ENCODE measurements at places on chromosomes 3 and 15.
A peak's percentile ranks its signal among the peaks of the same experiment; 100 is the strongest.

- no peak for DNase-seq
Observed at GRCh38 chr15:60531801-60532200, 52.9 kb upstream of the ICE2 start.

DNA sequence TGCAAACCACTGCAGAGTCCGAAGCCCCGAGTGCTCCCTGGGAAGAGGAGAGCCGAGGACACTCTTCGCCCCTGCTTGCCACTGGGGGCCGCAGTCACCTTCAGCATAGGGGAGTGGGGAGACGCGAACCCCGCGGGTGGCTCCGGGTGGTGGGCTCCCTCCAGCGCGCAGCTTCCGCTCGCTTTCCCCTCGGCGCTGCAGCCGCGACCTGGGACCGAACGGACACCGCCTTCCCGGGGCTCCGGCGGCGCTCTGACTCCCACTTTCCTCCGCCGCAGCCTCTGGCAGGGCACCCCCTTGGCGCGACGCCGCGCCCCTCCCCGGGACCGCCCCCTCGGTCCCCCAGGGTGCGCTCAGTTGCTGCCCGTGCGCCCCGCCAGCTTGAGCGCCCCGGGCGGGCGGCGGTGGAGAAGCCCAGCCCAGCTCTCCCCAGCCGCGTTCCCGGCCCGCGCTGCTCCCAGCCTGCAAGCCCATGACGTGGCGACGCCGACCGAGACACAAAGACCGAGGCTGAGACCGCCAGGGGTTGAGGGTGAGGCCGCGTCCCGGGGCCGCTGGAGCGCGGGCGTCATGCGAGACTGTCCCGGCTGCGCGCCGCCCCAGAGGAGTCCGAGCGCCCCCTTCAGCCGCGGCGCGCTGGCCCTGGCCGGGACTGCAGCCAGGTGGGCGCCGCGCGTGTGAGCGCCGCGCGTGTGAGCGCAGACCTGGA is at the start of gene MINAR1:
TSS of gene MINAR1 (plus strand) at position 701 of the 709 bp plus-strand sequence. CDS start 23,812 bp downstream, outside the sequence.
- DNase-seq = peak; percentile 20

DNA sequence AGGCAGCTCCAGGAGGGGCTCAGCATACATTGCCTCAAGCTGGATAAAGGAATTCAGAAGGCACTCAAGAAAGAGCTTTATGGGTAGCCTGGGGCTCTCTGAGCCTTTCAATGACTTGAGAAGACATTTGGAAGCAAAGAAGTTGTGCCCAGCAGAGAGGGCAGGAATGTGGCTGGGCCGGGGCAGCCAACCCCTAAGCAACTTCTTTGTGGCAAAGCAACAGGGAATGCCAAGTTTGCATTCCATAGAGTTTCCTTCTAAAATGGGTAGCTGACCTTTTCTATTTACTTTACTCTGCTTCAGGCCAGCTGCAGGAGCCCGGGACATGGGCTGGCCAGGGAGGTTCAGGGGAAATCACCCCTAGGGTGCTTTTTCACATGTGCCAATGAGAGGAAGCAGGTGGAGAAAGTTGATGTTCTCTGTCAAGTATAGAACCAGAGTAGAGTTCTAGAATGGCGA is 45.6 kb downstream of the CCDC12 start:
- no peak for DNase-seq

GRCh38 chr3:56837196-56837955 is 35.6 kb upstream of the ARHGEF3 start:
- DNase-seq = no peak

- no peak for DNase-seq
Observed at GRCh38 chr3:13122081-13123012, 49.1 kb upstream of the IQSEC1 start.

- no peak for DNase-seq
Observed at GRCh38 chr3:134235577-134236076, 15.0 kb downstream of the RYK start.
